ENCODE measurements at places on chromosomes 7 and 10.

- no peak for DNase-seq
Measured at GRCh38 chr7:80726666-80727065, 88.2 kb downstream of the CD36 start.

DNA sequence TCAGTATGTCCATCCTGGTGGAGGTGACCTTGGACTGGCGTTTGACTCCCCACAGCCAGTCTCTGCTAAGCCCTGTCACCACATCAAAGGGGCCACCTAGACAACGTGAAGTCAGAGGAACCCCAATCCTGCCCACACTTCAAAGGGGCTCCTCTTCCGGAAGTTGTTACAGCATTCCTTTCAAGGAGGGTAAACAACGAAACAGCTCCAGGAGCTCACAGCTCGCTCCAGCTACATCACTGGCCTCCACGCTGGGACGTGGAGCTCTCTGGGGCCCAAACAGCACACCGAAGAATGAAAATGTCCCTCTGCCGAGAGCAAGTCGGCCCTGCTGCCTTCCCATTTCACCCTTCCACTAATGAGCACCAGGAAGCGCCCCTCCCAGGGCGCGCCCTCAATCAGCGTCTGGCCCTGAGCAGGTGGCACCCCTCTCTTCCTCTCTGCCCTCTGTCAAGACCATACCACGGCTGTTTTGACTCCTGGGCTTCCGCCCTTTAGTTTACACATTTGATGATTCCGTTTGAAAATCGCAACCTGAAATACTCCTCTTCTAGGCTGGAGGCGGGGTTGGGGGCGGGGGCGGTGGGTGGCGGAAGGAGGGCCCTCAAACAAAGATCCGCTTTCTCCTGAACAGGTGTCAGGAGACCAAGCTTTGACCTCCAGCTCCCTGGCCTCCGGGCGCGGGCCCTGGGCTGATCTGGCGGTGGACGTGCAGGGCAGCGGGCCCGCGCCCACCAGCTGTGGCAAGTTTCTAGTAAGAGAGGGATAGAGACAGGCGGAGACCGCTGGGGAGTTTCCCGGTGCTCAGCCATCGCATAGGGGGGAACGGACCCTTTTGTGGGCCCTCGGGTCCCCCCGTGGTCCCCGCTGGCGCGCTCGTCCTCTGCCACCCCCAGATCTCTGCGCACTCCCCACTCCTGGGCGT, 53.1 kb upstream of the KDM7A start:
- DNase-seq = peak; percentile 41

GRCh38 chr10:130037169-130037661, 73.1 kb upstream of the EBF3 start:
- DNase-seq = no peak

DNA sequence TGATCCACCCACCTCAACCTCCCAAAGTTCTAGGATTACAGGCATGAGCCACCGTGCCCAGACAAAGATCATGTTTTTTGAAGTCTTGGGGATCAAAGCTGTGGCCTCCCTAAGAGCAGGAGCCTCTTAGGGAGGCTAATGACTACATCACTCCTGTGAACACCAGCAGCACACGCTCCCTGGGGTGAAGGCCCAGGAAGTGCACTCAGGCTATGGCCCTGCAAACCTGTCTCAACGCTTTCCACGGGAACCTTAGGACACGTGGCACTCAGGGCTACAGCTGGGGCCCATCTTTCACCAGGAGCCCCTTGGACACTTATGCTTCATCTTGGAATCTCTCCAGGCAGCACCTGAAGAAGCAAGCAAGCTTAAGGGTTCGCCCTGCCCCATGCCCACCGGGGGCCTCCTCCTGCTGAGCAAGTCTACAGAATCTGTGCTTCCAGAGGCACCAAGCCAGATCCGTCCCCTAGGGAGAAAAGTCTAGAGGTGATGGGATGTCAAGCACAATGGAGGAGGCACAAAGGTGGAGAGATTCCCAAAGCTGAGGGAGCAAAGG, 18.4 kb downstream of the VSTM4 start:
- DNase-seq = no peak

DNA sequence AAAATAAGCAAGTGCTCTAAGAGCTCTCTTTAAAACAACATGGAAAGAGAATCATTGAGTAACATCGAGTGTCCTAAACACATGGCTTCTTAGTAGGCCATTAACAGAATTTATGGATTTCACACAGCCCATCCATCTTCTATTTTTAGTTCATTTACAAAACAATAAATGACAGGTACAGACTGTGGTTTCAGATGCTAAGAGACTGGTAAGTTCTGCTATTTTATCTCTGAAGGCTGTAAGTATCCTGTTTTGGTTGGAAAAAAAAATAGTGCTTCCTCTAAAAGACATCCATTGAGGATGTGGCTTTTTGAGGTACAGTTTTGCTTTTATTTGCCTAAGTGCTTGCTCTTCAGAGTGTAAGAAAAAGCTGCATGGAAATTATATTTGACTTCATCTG, 27.4 kb upstream of the GNAI1 start:
- DNase-seq = no peak

- no peak for DNase-seq
Measured at GRCh38 chr10:14102056-14102455, 228.7 kb downstream of the FRMD4A start.

DNA sequence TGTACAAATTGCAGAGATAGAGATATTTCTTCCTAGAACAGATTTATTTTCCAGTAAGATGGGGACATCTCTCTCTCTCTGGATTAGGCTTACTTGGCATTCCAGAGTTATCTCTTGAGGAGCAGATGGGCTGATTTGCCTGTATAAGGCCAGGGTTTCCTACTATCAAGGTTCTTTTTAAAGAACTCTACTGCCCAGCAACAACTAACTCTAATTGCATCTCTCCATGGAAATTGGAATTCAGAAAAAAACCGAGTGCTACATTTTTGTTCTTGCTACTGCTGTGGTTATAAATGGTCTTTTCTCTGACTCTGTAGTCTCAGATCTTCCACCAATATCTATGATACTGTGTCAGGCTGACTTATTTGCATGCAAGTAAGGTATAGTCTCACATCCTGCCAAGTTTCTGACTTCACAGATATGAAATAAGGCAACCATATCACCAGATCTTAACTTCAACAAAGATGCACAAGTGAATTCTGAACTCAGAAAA, 161.1 kb downstream of the CRPPA start:
- DNase-seq = no peak

- no peak for DNase-seq
Measured at GRCh38 chr7:34835901-34836600, 178.0 kb downstream of the NPSR1 start.

GRCh38 chr7:2041496-2042367, 191.0 kb downstream of the MAD1L1 start:
- no peak for DNase-seq

- no peak for DNase-seq
Measured at GRCh38 chr10:86392723-86393094, 26.1 kb upstream of the GRID1 start.

- no peak for DNase-seq
Measured at GRCh38 chr7:120718361-120718760, 139.6 kb downstream of the TSPAN12 start.

DNA sequence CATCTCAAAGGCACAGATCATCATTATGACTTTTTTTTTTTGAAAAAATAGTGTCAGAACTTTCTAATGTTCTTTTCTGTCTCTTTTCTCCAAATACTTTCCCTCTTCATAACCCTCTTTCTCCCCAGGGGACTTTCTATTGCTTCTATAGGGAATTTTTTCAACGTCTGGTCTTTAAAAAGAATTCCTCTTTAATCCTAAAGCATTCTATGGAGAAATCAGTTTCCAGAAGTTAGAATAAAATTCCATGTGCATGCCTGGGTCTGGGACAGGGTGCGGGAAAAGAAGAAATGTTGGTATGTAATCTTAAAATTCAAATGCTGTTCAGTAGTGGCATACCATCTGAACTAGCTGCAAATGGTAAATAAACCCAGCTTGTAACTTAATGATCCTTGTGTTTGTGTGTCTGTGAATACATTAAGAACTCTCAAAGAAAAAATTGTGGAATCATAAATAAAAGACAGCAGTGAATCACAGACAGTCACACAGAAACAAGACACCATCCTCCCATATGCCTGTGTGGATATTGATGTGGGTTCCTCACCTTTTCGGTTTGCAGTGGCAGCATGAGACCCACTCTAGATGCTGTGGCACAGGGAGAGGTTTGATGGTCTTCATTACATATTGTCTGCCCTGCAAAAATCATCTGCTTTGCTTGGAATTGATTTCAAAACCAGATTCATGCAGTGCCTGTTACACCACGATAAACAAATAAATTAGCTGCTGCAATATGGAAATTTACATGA, 374.7 kb upstream of the NRP1 start:
- DNase-seq = no peak

GRCh38 chr10:106107706-106108105, 1056.8 kb downstream of the SORCS1 start:
- no peak for DNase-seq

DNA sequence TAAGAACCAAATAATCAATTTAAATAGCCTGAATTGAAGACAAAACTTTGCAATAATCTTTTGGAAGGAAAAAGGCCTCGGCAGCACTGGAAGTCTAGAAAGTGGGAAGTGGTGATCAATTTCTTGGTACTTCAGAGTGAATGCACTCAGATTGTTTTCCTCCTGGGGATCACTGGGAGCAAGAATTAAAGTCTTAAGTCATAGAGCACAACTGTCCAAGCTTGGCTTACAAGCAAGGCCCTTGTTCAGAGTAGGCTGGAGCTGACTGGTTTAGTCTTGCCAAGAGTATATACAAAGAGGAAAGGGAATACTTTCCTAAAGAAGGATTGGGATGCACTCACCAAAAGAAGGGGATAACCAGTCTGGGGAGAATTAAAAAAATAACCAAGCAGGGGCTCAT, 637.1 kb downstream of the CCSER2 start:
- no peak for DNase-seq

DNA sequence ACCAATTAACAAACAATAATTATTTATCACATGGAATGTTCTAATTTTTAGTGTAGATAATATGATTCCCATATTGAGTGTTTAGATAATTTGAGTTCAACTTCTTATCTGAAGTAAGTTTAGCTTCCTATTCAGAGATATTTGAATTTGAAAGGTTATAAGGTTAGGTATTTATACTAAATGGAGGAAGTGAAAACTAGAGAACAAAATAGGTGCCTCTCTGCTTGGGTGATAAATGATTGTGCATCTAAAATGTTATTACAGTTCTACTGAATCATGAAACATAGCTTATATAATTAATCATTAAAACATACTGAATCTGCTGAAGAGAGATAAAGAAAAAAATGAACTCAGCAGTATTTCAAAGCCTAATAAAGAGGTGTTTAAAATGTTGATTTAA, 1174.3 kb downstream of the XPNPEP1 start:
- DNase-seq = no peak

- DNase-seq = no peak
Measured at GRCh38 chr7:129690701-129691100, 79.2 kb downstream of the NRF1 start.

- DNase-seq = no peak
Measured at GRCh38 chr10:844552-844951, 87.0 kb downstream of the LARP4B start.

- DNase-seq = no peak
Measured at GRCh38 chr7:108079648-108080591, 50.2 kb downstream of the LAMB4 start.

DNA sequence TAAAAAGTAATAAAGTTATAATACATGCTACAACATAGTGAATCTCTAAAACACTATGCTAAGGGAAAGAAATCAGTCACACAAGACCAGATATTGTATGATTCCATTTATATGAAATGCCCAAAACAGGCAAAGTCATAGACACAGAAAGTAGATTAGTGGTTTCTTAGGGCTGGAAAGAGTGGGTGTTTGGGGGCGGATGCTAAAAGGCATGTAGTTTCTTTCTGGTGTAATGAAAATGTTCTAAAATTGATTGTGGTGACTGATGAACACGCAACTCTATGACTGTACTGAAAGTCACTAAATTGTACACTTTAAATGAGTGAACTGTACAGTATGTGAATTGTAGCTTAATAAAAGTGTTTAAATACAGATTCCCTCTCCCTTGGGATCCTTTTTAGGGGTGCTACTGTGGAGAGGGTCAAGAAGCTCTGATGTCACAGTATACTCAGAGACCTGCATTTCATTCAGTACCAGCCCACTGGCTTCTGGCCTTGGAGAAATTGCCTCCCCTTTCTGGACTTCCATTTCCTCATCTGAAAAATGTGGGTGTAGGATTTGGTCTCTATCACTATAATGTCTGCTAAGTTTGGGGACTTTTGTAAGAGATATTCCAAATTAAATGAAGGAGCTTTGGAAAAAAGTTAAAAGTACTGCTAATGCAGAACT, 46.4 kb downstream of the AOAH start:
- peak; percentile 43 for DNase-seq

GRCh38 chr10:103333934-103334520, 16.9 kb downstream of the PCGF6 start:
- no peak for DNase-seq

DNA sequence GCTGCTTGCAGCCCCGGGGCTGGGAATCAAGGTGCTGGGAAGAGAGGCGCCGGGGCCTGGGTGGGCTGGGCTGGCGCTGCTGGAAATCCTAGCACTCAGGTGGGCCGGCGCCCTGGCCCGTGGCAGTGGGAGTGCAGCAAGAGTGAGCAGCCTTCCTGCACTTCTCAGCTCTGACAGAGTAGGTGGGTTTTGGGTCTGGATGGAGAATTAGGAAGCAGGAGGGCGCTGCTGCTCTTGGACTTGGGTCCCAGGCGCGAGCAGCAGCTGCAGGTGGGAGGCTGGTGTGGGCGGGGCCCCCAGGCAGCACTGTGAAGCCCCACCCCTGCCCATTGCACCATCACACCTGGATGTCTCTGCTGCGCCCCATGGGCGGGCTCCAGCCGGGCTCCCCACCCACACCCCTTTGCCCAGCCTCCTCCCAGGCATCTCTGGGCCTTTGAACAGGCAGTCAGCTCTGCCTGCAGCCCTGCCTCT, 6.0 kb downstream of the BRI3 start:
- no peak for DNase-seq

DNA sequence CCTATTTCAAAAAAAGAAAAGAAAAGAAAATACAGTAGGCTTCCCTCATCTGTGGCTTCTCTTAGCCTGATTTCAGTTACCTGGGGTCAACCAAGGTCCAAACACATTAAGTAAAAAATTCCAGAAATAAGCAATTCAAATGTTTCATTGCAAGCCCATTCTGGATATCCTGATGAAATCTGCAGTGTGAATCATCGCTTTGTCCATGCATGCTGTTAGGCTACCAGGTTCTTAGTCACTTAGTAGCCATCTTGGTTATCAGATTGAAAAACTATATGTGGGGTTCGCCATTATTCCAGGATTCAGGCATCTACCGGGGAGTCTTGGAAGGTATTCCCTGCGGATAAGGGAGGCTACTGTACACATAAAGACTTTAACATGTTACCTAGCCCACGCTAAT, 991 bp upstream of the FAM204A start:
- DNase-seq = no peak

- DNase-seq = no peak
Measured at GRCh38 chr10:35720366-35720765, 78.3 kb upstream of the FZD8 start.

GRCh38 chr7:26397796-26398426, 106.2 kb downstream of the SNX10 start:
- peak; percentile 4 for DNase-seq
